Inflammatory macrophage treated with lipopolysaccharide for 1 hour (primary cell): ENCODE measurements at places on chromosomes 4 and X.

DNA sequence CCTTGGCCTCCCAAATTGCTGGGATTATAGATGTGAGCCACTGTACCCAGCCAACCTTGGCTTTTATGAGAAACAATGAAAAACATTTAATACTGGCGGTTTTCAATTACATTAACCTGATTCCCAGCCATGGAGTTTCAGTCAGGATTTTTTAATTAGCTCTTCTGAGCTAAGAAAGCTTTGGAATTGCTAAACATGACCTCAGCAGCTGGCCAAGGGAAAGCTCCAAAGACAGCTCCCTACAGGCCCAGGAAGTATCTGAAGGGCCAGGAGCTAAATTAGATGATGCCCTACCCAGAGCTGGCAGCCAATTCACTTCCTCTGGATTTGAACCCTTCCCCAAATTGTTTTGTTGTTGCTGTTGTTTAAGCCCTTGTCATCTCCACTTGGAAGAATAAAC is 26.5 kb upstream of the FUNDC1 start:
- DNase-seq = no peak

- DNase-seq = no peak
These were observed 885.8 kb downstream of the SH3BGRL start for GRCh38 chrX:82087699-82088098.

- DNase-seq = no peak
These were observed 144.8 kb upstream of the PLAC1 start for GRCh38 chrX:134803060-134803459.

DNA sequence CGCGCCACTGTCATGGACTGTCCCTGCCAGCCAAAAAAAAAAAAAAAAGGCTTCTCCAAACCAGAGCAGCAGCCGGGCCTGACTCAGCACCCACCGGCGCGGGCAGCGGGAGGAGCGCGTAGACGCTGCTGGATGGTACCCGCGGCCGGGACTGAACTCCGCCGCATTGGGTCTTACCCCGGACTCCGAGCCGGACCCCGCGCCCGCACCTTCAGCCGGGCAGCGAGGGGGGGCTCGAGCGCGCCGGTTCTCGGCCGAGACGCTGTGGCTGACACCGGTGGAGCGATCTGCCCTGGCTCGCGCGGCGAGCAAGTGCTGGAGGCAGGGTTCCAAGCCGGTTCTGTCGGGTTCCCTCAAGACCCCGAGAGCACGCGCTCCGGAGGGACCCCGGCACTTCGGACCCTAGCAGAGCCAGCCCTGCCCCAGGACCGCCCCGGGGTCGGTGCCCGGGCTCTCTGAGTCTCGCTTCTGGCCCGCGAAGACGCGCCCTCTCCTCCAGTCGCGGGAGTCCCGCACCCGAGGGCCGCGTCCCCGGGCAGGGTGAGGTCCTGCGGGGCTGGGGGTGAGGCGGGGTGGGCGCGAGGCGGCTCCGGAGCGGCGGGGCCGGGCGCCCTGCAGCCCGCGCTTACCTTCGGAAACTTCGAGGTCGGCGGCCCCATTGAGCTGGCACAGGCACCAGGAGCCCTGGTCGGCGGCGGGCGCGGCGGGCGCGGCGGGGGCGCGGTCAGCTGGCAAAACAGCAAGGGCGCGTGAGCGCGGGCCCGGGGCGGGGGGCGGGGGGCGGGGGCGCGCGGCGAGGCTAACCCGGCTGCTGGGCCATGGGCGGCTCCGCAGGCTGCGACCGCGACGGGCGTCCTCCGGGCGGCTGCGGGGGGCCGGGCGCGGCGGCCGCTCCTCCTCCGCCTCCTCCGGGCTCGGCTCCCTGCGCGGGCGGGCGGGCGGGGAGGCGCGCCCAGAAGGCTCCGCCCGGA is 11.8 kb upstream of the MAN2B2 start:
- DNase-seq = no peak

- DNase-seq = peak; percentile 18
These were observed 44.2 kb upstream of the SPRY1 start for GRCh38 chr4:123352240-123352945.

DNA sequence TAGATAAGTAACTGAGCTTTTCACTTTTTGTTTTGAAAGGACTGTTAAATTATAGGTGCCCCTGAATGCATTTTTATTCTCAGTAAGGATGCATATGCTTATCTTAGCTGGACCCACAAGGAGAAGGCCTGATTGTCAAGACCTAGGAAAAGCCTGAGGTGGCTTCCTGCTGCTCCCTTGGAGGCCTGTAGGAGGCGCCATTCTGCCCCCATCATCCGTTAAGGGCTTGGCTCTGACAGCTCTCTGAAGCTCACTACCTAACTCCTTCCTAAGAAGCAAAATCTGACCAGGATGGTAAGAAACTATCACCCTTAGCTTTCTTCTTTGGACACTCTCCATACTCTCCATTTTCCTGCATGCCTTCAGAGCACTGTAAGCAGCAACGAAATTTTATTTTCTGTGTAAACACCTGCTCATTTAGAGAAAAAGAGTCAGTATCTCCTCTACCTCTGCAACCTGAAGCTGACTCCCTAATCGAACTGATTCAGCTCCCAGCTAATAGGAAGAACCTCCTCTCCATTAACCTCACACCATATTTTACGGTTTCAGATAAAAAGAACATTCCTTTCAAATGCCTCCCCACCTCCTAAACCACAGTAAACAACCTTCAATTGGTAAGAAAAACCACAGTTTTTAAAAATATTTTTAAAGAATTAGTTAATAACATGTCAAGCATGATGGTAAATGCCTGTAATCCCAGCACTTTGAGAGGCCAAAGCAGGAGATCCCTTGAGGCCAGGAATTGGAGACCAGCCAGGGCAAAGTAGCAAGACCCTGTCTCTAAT is 73.4 kb upstream of the EDNRA start:
- DNase-seq = no peak

- no peak for DNase-seq
These were observed 113.6 kb downstream of the CNKSR2 start for GRCh38 chrX:21487832-21488231.

DNA sequence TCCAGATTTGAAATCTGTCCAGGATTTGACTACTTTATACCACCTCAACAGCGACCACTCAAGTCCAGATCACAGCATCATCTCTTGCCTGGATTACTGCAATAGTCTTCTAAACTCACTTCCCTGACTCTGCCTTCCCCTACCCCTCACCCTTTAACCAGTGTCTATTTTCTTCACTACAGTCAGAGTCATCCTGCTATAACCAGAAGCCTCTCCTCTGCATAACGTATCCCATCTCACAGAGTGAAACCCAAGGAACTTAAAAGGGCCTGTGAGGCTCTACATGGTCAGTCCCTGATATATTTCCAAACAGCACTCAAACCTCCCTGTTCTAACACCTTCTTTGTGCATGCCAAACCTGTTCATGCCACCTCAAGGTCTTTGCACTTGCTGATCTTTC is 40.7 kb upstream of the SCOC start:
- no peak for DNase-seq

GRCh38 chrX:141759238-141759637 is 60.7 kb upstream of the SPANXD start:
- no peak for DNase-seq

DNA sequence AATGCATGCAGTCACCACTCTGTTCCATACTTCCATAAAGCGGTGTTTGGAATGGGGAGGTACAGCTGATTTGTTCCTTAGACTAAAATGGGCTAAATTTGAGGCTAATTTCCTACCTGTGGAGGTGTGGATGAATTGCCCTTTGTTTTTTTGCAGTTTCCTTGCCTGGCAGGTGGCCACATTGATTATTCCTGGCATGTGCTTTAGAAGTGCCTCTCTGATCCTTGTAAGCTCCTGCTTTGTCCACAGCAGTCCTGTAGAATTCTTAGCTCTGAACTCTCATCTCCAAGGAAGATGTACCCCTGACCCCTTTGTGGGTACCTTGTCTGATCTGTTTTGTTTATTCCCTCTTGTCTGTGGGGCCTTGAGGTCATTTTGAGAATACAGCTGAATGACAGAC is 136.8 kb downstream of the ADGRL3 start:
- DNase-seq = no peak

DNA sequence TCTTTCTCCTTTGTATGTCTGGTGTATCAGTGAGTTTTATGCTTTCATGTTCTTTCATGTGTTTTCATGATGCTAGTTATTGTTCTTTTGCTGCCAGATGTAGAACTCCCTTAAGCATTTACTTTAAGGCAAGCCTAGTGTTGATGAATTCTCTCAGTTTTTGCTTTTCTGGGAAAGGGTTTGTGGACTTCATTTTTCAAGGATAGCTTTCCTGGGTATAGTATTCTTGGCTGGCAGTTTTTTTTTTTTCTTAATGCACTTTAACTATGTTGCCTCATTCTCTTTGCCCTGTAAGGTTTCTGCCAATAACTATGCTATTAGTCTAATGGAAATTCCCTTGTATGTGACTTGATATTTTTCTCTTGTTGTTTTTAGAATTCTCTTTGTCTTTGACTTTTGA is 77.1 kb downstream of the GPAT3 start:
- no peak for DNase-seq

GRCh38 chr4:157204634-157205244 is 15.8 kb upstream of the GRIA2 start:
- DNase-seq = no peak

- DNase-seq = no peak
These were observed 26.9 kb upstream of the WDR17 start for GRCh38 chr4:176038789-176039188.

DNA sequence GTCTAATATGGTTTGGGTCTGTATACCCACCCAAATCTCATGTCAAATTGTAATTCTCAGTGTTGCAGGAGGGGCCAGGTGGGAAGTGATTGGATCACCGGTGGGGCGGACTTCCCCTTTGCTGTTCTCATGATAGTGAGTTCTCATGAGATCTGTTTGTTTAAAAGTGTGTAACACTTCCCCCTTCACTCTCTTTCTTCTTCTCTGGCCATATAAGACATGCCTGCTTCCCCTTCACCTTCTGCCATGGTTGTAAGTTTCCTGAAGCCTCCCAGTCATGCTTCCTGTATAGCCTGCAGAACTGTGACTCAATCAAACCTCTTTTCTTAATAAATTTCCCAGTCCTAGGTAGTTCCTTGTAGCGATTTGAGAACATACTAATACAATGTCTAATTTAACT is 19.7 kb upstream of the SCRG1 start:
- peak; percentile 16 for DNase-seq

DNA sequence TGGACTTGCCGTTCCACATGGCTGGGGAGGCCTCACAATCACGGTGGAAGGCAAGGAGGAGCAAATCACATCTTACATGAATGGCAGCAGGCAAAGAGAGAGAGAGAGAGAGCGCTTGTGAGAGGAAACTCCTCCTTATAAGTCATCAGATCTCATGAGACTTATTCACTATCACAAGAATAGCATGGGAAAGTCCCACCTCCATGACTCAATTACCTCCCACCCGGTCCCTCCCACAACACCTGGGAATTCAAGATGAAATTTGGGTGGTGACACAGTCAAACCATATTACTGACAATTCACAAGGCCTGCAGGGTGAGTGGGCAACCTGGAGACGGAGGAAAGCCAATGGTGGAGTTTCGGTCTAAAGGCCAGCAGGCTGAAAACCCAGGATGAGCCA is 394.3 kb upstream of the TRAM1L1 start:
- peak; percentile 21 for DNase-seq

DNA sequence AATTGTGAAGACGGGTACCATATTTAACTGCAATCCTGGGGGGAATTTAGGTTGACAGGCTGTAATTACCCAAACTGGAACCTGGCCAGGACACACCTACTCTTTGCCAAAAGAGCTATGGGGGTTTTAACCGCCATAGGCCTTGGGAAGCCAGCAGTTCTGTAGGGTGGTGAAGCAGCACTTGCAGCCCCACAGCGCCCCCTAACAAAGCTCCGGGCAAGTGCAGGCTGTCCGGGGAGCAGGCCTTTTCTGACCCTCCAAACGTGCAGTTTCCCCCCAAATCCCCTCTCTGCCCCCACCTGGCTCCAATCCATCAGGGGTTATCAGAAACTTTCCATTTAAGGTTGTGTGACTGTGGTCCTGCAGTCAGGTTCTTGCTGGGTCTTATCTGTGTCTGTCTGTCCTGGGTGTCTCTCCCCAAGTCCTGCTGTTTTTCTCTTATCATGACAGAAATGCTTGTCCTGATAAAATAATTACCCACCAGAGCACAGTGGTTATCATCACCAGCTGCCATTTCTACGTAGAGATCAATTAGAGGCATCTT is 350.9 kb downstream of the MID1IP1 start:
- peak; percentile 55 for DNase-seq

- DNase-seq = no peak
These were observed 239.9 kb downstream of the C4orf33 start for GRCh38 chr4:129335818-129336217.

- DNase-seq = no peak
These were observed 708.8 kb upstream of the GRIA3 start for GRCh38 chrX:122475306-122475705.

- DNase-seq = no peak
These were observed 7.2 kb downstream of the SAT1 start for GRCh38 chrX:23790155-23790497.

DNA sequence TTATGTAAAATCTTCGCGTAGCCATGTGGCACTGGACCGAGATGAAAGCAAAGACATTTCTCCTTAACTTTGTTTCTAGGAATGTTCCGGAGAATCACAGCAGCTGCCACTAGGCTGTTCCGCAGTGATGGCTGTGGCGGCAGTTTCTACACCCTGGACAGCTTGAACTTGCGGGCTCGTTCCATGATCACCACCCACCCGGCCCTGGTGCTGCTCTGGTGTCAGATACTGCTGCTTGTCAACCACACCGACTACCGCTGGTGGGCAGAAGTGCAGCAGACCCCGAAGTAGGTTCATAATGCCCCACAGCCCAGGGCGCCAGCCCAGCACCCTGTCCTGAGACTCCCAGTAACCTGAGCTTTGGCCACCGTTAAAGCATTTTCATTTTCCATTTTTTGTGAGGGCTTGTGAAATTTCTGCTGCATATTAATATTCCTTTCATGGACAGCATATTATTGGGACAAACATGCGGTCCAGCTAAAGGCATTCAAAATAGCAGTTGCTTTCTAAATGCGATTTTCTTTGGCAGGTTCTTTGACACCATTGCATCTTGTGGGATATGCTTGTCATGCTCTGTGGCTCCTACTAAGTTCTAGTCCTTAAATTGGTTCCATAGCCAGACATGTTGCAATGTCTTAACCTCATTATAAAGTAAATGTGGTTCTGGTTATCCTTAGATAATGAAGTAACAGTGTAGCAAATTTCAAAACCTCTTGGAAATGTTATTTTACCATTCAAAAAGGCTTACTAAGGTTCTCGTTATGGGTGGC is 49.1 kb upstream of the MSANTD1 start:
- DNase-seq = no peak

DNA sequence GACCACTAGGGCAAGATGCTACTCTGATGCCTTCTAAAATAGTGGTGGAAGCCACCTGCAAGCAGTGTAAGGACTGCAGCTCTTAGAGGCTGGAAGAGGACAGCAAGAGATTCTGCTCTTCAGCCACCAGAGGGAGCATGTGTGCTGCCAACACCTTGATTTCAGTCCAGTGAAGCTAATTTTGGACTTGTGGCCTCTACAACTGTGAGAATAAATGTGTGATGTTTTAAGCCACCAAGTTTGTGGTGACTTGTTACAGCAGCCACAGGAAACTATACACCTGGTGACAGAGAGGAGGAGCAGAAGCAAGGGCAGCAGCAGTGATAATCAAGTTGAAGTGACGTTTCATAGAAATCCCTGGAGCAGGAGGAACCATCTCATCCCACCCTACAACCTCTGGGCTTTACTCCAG is 55.9 kb downstream of the FGFBP1 start:
- peak; percentile 81 for DNase-seq

- DNase-seq = no peak
These were observed 89.3 kb downstream of the RLIM start for GRCh38 chrX:74525116-74525515.

GRCh38 chrX:3451571-3451970 is 105.1 kb upstream of the MXRA5 start:
- DNase-seq = no peak

- no peak for DNase-seq
These were observed 194.7 kb downstream of the OPHN1 start for GRCh38 chrX:68238568-68238967.
